Osteocyte (in vitro differentiated cells): ENCODE measurements at places on chromosomes 3 and 15. TPM values are rescaled to one million over a fixed set of nuclear protein-coding genes. Genes with fewer than 3 reads are reported as not detected.
A peak's percentile ranks its signal among the peaks of the same experiment; 100 is the strongest.

GRCh38 chr3:14991818-14992612, 44.6 kb downstream of the NR2C2 start:
- DNase-seq: no peak

DNA sequence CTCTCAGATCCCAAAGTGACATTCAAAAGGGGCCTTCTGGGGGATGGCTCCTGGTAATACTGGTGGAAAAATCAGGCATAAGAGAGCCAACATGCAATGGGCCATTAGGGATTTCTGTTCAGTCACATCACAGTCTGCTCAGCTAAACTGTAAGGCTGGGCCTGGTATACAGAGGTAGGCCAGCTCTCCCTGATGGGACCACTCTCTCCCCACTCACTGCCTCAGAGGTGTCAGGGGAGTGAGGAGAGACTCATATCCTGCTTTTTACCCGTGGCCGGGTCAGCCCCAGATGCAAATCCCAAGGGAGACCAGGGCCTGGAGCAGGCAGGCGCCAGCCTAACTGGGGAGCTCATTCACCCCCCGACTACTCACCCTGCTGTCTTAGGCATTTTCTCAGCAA, 48.1 kb upstream of the TPM1 start:
- no peak for DNase-seq

- DNase-seq: no peak
Measured at GRCh38 chr3:34020170-34020569, 221.7 kb downstream of the PDCD6IP start.

- peak; percentile 67 for DNase-seq
Measured at GRCh38 chr15:69787791-69788190, 309.9 kb downstream of the TLE3 start.

GRCh38 chr3:37402351-37402750, 228.0 kb upstream of the LRRFIP2 start:
- no peak for DNase-seq

- no peak for DNase-seq
Measured at GRCh38 chr3:149497966-149498670, 23.6 kb downstream of the TM4SF4 start.

GRCh38 chr3:33229066-33229465, 10.5 kb upstream of the SUSD5 start:
- DNase-seq: no peak

MCF2L2 gene
- total RNA-seq: 1.7 and 2.4 TPM in 2 replicates

PLS1 gene
- total RNA-seq: 0.78 and 1.5 TPM in 2 replicates

DNA sequence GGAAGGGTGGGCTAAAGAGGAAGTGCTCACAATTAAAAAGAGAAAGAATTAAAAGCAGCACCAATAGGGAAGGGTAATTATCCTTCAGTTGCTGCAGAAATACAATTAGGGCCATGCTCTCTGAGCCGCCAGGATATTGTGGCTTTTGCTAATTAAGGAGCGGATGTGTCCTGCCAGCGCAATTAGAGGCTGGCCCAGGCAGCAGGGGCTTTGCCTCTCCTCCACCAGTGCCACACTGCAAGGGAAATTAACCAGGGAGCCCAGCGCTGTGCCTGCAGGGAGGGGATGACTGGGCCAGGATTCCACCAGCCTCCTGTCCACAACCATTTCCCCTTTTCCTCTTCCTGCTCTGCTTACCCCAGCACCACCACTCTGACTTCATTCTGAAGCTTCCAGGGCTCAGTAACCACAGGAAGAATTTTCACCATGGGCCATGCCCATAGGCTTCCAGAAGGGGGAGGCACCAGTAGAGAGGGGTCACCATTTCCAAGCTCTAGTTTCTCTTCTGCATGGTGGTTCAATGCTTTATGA, 10.4 kb upstream of the AEN start:
- DNase-seq: no peak

SPESP1 gene
- not detected in 2 replicates for total RNA-seq

DNA sequence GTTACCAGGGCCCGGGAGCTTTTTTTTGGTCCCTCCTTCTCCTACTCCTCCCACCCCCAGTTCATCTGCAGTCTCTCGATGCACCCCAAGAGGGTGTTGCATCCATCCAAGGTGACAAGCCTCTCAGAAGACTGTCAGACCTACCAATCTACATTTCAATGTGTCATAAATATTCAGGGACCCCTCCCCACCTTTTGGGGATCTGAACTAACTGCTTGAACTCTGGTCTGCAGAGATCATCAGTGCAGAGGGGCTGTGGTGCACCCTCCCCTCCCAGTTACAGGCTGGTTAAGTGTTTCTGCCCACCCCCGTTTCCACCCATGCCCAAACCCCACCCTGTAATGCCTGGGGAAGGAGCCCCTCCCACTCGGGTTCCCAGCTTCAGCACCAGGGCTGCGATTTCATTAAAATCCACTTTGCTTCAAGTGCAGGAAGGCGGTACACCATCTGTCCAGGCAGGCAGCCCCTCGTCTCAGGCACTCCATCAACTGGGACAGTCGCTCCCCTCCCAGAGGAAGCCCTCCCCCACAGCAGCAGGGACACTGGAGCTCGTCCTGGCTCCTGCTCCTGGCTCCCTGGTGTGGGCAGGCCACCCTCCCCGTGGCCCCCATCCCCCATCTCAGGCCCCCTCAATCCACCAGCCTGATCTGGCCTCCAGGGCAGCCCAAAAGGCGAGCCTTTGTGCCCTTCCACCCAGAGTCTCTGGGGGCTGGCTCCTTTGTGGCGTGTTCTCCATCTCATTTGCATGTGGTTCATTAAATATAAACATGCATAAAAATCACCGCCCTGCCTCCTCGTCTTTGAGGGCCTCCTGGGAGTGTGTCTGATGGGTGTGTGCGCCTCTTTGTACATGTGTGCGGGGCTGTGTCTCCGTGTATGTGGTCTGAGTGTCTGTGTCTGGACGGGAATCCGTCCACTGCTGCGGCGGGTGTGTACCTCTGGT, 32.3 kb downstream of the RNU5B-1 start:
- DNase-seq: no peak

ZBTB20 gene
- total RNA-seq: 19.1 and 23.3 TPM in 2 replicates

GRCh38 chr3:127228866-127229265, 35.9 kb downstream of the PRR23E start:
- no peak for DNase-seq

NRG4 gene
- not detected in 2 replicates for total RNA-seq

DNA sequence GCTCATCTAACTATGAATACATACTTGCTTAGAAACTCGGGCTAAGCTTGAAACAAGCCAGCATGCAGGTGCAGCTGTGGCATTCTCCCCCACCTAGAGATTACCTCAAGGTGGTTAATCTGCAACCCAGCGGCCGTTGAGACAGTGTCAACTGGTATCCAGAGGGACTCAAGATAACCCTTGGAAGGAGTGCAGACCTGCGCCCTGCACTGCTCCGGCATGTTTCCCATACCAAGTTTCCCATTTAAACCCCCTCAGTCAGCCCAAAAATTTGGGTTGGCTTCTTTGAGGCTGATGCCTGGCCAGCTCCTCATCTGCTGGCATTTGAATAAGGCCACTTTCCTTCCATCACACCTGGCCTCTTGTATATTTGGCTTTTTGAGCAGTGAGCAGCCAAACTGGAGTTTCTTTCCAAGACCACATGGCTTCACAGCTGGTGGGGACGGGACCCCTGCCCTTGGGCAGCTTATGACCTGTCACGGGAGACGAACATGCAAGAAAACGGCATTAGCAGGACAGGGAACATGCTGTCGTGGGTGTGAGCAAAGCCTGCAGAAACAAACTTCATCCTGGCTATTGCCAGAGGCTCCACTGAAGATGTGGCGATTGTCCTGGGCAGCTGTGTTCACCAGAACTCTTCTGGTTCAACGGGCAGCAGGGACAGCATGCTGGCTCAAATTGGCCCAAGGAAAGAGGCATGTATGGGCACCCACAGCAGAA, 98.2 kb downstream of the PLXNA1 start:
- no peak for DNase-seq

DNA sequence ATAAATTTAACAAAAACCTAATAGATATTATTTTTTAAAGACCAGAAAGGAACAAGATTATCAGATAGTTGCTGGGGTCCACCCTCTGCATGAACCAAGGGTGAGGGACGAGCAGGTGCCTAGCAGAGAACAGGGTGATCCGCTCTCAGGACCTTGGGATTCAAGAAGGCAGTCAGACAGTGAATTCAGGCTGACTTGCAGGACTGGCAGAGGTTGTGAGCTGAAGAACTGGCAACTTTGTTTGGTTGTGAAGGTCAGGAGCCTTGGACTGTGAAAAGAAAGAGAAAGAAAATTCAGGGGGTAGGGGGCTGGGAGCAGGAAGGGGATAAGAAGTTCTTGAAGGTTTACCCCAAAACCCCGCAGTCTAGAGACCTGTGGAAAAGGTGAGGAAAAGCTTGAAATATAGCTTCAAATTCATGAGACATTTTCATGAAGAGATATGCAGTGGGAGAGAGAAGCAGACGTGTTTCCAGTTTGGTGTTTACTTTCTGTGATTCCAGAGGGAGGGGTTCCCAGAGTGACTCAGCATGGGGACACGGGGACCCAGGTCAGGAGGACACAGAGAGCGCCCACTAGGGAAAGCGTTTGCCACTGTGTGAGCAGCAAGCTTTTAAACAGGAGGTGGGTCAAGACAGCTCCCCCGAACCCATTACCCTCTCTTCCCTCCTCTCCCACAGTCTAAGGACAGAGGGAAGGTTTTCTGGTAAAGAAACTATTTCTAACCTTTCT, 217.2 kb upstream of the UMPS start:
- no peak for DNase-seq

GRCh38 chr3:183692436-183692835, 5.2 kb upstream of the YEATS2 start:
- DNase-seq: peak; percentile 64

DNA sequence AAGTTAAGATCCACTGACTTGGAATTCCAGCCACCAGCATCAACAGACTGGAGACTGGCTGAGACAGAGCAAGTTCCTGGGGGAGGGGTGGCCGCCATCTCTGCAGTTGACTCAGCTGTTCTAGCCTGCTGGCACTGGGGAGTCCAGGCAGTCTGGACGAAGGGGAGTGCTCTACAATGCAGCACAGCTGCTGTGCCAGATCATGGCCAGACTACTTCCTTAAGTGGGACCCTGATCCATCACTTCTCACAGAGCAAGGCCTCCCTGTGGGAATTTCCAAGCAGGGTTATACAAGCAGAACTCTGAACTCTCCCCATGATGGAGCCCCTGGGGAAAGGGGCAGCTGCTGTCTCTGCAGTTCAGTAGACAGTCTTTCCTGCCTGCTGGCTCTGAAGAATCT, 35.2 kb downstream of the PYGO1 start:
- no peak for DNase-seq

DNA sequence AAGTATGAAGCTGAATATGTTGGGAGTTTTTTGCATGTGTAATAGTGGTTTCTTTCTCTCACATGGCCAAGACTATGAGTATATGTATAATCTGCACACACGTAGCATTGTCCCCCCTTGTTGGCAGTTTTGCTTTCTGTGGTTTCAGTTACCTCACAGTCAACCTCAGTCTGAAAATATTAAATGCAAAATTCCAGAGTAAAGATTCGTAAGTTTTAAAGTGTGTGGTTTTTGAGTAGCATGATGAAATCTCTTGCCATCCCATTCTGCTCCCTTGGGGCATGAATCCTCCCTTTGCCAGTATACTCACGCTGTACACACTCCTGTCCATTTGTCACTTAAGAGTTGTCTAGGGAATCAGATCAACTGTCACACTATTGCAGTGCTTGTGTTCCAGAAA, 742.0 kb upstream of the CCDC54 start:
- no peak for DNase-seq

DNA sequence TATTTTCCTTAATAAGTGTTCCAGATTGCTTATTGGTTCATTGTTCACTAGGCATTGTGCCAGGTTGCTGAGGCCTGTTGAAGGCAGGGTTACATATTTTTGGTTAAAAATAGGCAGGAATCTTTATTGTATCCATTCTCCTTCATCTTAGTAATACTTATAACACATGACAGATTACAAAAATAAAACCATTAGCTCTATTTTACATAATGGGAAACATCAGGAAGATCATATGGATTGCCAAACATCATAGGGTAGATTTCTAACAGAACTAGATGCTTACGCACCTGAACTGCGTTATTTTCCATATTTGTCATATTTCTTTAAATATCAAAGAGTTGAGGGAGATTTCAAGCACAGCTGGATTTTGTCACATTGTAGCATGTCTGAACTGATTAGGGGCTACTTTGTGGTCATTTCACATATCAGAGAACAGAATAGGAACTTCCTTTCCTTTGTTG, 462.9 kb upstream of the SGO1 start:
- no peak for DNase-seq

GOLGA8J gene
- 0.34 TPM in 1 of 2 replicates, not detected in the other for total RNA-seq

PLCB2 gene
- total RNA-seq: 0.40 and 1.2 TPM in 2 replicates

DNA sequence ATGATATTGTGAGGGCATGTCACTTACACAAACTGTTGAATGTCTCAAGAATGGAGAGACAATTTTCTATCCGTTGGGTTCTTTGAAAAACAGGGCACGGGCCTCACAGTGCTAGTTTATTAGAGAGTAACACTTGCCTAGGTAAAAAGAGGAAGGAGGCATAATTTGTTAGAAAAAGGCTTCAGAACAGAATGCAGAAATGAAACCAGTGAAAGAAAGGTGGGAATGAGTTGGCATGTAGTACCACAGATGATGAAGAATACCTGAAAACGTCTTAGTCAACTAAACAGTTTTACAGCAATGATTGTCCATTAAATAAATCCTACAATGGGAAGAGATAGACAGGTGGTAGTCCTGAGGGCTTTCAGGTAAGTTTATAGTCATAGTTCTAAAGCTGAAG, 1399.7 kb upstream of the CADM2 start:
- no peak for DNase-seq

- no peak for DNase-seq
Measured at GRCh38 chr3:128439226-128439625, 27.5 kb downstream of the DNAJB8 start.

DNA sequence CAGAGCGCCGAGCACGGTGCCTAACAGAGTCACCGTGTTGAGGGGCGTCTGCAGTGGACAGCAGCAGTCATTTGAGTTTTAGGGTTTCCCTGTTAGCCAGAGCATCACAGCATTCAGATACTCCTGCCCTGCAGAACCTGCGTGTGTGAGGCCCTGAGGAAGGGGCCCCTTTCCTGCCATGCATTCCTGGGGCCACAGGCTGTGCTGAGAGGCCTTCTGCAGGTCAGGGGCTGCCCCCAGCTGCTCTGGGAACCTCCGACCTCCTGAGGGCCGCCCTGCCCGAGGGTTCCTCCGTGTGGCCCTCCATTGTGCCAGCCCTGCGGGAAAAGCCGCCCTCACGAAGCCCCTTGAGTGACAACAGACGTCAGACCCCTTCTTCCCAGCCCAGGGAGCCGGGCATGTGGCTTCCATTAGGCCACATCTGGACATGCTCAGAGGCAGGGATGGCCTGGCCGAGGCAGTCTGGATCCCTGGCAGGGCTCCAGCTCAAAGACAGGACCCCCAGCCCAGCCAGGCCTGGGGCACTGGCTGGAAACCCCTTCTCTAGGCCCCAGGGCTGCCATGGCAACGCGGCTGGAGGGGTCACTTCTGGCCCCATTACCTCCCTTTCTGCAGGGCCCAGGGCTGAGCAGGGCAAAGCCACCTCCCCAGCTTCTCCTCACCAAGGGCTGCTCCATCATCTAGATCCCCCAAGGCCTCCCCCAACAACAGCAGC, 25.3 kb downstream of the FBLN2 start:
- DNase-seq: no peak
